ENCODE measurements at places on chromosomes 11 and 22.

DNA sequence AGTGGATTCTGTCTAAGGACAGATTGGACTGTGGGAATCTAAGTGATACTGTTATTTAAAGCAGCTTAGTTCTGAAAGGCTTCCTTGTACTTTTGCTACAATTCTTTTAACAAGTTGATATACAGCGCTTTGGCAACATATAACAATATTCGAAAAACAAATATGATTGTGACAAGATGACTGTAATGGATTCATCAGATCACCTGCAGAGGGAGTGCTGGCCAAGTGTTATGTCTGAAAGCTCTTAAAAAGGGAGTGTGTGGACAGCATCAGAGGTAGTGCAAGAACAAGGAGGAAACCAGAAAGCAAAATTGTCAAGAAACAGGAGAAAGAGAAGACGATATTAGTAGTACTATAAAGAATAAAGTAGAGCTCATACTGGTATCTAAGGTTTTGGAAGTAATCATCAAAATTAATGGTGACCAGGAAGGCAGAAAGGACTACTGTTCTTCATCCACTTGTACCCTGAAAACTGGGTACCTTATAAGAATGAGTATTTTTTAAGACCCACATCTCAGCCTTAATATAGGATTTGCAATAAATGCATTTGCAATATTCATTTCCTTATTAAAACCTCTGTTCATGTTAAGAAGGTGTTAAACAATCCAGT is 1112.0 kb upstream of the CCDC90B start:
- DNase-seq = peak; percentile 31

DNA sequence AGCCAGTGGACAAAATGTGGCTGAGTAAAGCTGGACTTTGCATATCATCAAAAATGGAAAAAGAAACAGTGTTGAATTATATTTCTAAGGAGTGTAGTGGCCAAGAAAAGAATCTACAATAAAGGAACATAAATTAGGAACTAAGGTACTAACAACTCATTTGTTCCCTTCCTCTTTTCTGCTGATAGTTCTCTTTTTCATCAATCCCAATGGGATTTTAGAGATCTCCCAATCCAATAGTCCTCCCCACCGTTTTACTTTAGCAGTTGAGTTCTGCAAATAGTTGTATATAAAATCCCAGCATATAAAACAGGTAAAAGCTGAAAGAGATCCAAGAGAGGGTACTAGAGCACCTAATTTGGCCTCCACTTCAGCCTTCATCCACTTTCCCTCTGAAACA is 2.0 kb downstream of the PRCP start:
- DNase-seq = no peak

GRCh38 chr22:37929390-37929789 is 23.3 kb downstream of the MICALL1 start:
- no peak for DNase-seq

DNA sequence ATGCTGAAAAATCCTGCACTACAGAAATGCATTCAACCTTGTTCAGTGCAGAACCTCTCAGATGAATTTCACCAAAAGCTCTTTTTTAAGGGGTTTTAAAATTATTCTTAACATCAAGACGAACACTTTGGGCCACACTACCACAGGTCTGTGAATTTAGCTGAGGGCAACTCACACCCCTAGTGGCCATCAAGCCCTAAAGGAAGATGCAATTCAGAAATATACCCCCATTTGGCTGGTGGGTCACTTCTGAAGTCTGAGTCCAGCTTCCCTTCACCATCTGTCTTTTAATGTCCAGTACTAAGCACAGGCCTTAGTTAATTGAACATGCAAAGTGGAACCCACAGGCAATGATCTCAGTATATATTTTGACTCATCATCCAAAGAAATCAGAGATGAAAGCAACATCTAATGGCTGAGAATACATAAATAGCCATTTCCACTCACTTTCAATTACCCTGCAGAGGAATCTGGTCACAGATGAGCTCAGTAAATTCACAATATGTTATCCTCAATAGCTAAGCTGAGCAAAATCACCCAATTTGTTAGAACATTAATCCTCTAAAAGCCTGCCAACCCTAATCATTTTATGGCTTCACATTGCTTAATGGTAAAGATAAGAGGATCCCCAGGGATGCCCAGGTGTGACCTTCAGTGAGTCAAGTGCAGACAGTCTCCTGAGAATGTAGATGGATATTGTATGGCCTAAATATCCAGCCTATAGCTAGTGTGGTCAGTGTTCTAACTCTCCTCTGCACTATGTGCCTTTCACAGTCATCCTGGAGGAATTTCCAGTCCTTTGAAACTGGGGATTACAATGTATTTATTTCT is 50.3 kb downstream of the FAM76B start:
- no peak for DNase-seq

DNA sequence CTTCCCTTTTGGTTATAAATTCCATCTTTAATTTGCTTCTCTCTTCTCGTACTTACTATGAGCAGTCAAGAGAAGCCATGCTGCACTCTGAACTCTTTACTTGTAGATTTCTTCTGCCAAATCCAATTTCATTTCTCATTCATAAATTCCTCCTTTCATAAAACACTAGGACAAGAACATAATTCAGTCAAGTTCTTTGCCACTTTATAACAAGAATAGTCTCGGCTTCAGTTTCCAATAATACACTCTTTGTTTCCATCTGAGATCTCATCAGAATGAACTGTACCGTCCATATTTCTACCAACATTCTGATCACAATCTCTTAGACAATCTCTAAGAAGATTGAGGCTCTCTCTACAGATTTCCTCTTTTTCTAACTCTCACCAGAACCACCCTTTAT is 25.1 kb downstream of the IZUMO1R start:
- no peak for DNase-seq

GRCh38 chr11:12900496-12900895 is 108.6 kb upstream of the RASSF10 start:
- DNase-seq = no peak

DNA sequence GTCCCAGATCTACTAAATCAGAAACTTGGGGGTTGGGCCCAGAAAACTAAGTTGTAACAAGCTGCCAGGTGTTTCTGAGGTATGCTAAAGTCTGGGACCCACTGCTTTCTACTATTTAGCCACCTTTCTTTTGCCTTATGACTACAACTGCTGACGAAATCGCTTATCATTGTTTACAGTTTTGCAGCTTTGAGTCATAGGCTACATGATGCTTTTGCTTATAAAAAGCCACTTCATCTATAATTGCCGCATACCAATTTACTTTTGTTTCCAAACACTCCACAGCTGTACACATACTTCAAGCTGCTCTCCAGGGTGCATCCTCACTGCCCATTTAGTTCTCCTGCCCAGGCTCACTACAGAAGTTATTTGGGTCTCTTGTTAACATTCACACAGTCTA is 144.7 kb downstream of the ENTHD1 start:
- DNase-seq = no peak

DNA sequence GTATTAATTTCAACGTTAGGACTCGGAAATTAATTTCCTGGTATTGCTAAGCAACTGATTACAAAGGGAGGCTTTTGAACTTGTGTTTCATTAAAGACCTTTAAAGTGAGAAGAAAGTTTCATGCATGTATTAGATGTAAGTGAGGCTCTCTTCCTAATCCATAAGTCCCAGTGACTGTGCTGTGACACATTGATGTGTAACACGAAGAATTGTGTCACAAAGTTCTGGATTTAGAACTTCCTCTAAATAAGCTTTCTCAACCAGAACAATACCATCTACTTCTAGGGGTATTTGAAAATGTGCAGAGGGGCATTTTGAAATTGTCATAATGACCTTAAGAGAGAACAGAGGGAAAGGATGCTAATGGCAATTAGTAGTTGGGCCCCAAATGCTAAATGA is 14.4 kb downstream of the DCUN1D5 start:
- DNase-seq = no peak

- no peak for DNase-seq
Observed at GRCh38 chr22:36377022-36377631, 10.6 kb downstream of the MYH9 start.

DNA sequence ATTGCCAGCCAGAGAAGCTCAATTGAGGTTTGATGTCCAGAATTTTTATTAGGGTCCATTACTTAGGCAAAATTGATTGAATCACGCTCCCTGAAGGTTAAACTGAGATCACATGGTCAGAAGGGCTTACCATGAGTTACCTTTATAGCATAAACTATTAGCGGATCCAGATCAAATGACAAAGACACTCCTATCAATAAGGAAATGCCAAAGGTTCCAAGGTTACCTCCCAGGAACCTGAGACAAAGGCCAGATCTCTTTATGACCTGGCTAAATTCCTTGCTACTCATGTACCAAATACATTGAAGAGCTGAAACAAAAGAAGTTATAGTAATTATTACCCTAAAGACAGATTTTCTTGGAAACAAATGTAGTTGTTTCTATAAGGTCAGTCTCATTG is 27.8 kb upstream of the ANO5 start:
- DNase-seq = no peak

GRCh38 chr11:78954696-78955095 is 380.0 kb upstream of the NARS2 start:
- DNase-seq = no peak

GRCh38 chr22:24768537-24769374 is 5.8 kb downstream of the PIWIL3 start:
- DNase-seq = peak; percentile 60

DNA sequence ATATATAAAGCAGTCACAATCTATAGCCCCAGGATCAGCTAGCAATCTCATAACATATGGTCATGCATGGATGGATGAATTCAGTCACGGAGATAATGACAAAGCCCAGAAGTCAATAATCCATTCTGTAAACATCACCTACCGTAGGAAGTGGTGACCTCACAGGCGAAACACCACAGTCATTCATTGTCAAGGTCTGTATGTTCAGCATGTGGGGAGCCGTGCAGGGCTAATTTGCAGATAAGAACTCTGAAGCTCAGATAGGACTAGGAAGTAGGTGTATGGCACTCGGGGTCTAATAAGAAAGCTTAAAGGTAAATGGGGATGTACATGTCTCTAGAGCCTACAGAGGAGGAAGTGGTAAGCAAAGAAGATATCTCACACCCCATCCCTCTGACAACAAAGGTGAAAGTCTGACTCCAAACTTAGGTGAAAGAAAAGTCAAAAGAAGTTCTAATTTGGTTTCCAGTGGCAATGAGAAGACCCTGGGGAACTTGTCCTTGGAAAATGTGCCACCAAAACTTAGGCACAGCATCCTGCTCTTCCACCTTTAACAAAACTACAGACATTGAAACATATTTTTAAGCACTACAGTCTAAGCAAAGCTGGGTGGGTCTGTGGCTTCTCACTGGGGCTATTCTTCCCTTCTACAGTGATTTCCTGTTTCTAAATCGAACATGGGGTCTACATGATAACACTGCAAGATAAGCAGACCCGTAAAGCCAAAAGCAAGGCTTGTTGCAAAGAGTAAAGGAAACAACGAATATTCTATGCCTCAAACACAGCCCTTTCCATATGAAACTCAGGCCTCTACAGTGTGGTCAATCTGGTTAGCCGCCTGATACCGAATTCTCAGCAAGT is 5.2 kb downstream of the CRTAM start:
- DNase-seq = no peak

DNA sequence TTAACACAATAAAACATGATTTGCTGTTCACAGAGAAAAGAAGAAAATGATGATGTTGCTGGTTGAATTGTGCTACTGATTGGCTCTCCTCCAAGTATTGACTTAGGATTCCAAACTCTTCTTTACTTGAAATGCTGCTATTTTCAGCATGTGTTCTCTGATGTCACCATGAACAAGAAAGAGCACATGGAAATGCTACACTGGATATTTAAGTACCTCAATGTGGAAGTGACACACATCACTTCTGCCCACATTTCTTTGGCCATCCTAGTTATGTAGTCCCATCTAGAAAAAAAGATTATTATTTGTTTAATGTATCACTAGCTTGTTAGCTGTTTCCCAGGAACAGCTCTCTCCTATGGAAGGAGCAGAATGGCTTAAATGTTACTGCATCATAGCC is 27.2 kb downstream of the OR52B2 start:
- no peak for DNase-seq

DNA sequence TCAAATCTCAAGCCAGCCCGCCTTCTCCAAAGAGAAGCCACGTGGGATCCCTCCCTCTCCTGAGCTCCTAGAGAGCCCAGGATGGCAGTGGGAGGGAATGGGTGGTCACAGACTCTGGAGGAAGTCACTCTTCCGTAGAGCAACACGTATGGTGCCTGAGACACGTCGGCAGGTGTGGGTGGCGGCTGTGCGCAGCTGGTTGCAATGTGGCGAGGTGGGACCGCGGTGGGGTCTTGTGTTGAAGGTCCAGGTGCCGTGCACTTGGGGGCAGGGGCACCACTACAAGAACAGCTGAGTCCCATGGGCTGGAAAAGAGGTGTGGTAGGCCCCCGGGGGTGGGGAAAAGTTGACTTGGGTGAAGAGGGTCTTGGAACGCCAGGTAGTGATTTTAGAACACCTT is 13.4 kb upstream of the CCND1 start:
- DNase-seq = no peak

- no peak for DNase-seq
Observed at GRCh38 chr11:108705061-108705460, 40.2 kb downstream of the DDX10 start.
